IPS DF 19.7 (cell line): ENCODE measurements at places on chromosomes 16 and 17.

DNA sequence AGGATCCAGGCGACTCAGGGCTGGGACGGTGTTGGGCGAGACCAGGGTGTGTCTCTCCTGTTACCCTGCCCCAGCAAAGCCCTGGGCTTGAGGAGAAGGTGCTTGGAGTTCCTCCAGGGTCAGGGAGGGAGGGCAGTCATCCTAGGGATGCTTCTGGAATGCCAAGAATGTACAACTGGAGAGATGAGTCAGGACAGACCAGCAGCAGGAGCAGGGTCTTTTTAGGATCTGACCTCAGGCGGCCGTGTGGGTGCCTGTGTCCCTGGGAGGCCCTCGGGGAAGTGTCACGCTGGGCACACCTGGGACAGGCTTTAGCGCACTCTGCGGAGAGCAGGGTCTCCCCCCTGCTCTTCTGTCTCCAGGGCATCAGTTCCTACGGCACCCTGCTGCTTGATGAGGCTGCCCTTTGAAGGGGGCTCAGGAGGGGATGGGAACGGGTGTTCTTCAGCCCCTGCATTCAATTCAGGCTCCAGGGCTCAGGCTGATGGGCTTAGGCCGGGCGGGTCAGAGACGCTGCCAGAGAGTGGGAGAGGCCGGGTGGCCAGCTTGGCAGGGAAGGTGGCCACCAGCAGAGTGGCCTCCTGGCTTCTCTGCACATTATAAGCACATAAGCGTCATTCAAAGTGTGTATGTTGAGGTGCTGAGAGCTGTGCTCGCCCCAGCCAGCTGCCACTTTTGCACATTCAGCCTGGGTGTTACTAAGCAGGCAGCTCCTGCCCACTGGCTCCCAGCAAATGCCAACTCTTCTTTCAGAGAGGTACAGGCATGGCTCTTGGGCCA is 8.4 kb upstream of the MTSS2 start:
- peak; percentile 77 for DNase-seq

DNA sequence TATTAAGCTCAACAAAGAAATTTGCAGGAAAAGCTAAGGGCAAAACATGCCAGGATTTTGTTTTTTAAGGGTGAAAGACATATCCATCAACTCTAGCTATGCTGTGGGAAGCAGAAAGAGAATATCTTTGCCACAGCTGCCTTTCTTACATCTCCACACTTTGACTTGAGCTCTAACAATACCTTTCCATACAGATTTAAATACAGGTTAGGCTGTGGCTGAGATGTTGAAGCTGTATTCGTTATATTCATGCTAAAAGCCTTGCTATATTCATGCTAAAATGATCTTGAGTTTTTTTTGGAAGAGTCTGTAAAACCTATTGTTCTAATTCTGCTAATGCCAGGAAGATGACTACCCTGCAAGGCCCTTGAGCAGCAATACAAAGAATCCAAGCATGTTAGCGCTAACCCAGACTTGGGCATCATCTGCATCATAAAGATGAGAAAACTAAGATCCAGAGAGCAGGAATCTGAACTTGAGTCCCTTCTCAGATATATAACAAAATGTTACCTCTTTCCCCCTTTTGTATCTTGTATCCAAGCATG is 204.8 kb upstream of the C17orf78 start:
- DNase-seq: peak; percentile 12

DNA sequence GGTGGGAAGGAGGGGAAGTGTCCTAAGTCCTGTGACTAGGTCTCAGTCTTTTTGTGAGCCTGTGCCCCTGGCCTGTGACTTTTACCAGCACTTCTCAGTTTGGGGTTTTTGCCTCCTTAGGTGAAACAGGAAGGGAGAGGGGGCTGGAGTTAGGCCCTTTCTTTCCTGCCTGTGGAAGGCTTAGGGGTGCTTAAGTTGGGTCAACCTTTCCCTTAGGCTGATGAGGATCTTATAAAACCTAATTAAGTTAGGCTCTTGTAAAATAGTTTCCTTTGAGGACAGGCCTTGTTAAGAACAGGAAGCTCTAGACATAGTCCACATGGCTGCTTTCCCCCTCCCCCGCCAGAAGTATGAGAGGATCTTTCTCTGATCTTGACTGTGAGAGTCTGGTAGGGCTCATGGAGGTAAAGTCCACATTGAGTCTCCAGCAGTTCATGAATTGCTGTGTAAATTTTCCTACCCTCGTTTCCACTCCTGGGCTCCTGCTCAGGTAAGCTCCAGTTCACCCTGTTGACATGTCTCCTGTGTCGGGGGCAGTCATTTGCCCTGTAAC is 17.0 kb upstream of the DNASE1 start:
- no peak for DNase-seq

DNA sequence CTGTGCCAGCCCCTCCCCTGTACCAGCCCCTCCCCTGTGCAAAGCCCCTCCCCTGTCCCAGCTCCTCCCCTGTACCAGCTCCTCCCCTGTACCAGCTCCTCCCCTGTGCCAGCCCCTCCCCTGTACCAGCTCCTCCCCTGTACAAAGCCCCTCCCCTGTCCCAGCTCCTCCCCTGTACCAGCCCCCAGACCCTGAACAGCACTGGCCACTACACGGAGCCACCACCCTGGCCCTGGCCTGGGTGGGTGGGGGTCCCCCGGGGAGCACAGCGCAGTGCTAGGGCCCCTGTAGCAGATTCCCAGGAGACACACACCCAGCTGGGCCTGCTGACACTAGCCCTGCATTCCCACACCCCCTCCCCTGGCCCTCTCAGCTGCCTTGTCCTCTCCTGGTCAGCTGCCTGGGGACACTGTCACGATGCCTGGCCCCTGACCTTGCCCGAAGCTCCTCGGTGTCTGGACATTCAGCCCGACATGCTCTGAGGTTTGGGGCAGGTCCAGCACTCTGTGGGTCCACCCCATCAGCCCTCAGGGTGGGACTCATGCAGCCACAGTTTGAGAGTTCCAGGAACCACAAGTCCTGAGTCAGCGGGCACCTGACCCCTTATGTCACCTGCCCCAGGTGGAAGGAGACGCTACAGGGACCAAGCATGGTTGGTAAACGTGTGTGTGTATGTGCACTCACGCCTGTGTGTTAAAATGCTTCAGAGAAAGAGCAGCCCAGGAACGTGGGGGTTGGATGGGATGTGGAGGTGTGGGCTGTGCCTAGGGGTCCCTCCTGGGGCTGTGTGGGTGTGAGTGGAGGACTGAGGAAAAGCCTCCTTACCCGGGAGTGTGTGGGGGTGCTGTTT is 114.2 kb downstream of the METRNL start:
- no peak for DNase-seq

DNA sequence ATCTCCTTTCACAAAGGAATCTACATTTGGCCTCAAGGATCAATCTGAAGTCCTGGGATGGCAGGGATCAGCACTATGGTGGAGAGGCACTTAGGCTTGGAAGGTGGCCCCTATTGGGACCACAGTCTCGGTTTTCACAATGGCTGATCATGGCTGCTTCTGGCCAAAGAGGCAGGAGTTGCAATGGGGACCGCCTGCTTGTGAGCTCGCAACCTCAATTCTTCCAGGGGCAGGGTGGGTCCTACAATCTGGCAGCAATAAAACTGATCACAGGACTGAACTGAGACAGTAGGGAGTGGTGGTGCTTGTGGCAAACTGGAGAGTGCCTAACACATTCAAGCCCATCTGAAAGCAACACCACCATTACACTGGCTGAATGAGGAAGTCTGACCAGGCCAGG is 83.1 kb downstream of the NETO2 start:
- no peak for DNase-seq

DNA sequence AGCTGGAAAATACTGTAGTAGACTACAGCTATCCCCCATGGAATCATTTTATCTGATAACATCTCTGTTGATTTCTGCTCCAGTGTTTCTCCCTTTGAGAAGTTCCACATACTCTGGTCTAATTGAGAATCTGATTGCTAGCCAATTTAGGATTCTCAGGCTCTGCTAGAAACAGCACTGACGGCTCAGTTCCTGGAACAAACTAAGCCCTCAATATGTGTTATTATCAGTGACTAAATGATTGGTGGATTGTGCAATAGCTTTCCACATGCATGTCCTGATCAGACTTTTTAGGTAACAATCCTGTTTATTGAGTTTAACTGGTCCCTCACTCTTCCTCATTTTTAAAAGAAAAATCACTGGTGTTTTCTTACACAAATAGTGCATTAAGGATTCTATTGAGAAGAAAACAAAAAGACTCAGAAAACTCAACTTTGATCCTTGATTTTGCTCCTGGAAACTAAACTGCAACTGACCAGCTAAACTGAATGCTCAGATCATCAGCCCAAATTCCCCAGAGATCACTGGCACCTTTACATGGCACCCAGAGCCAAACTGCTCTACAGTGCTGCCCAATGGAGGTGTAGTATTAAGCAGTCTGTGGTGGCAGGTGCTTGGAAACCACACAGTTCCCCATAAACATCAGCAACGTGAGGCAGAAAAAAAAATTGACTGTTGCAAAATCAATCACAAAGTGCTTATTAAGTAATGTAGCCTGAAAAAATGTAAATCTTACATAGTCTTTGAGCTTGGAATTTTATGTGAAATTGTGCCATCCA is 423.7 kb downstream of the TOX3 start:
- DNase-seq: no peak

DNA sequence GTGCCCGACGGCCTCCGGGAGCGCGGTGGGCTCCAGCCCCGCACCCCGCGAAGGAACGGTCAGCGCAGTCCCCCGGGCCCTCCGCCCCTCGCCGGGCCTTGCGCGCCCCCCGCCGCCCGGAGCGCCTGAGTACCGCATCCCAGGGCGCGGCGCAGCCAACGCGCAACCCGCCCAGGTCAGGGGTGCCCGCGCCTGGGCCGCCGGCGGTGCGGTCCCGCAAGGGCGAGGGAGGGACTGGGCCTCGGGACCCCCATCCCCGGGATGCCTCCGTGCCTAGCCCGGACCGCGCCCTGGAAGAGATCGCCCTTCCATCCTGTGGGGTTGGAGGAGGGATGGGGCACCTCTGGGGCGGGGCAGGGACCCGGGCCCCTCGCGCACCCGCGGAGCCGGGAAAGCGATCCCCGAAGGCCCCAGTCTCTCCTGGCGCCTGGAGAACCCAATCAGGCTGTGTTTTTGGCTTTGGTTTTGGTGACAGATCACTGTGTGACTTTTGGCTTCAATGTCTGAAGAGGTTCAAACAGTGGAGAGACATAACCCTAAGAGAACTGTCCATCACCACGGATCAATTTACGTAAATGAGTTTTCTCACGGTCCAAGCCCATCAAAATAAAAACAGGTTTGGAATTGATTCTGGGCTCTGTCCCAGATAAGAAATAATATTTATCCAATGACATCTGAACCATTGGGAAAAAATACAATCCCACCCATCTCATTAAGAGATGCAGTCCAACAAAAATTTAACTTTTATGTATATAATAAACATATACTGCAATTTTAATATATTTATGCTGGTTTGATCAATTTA is 17.8 kb downstream of the ENPP7 start:
- DNase-seq: no peak

- DNase-seq: no peak
These were observed 696 bp upstream of the PSMC5 start for GRCh38 chr17:63826468-63827001.

GRCh38 chr16:69348222-69348621 is 3.4 kb downstream of the TMED6 start:
- DNase-seq: no peak

GRCh38 chr17:41060052-41060604 is at the start of gene KRTAP2-3:
Gene KRTAP2-3 (minus strand): TSS chr17:41060114. CDS start chr17:41060050, 64 bp downstream.
- DNase-seq: no peak

DNA sequence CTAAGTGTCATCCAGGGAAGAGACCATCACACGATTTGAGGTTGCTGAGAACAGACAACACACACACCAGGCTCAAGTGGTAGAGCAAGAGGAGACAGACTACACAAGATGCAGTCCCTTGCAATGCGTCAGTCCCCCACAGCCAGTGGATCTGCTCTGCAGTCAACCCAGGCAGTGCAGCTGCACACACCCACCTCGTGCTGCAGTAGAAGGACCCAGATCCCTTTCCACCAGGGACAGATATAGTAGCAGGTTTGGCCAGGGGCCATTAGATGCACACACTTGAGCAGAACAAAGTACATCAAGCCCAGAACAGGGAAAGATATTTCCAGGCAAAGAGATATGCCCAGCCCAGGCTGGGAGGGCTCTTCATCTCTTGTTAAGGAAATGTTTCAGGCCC is 112.9 kb downstream of the GRIN2A start:
- DNase-seq: no peak

DNA sequence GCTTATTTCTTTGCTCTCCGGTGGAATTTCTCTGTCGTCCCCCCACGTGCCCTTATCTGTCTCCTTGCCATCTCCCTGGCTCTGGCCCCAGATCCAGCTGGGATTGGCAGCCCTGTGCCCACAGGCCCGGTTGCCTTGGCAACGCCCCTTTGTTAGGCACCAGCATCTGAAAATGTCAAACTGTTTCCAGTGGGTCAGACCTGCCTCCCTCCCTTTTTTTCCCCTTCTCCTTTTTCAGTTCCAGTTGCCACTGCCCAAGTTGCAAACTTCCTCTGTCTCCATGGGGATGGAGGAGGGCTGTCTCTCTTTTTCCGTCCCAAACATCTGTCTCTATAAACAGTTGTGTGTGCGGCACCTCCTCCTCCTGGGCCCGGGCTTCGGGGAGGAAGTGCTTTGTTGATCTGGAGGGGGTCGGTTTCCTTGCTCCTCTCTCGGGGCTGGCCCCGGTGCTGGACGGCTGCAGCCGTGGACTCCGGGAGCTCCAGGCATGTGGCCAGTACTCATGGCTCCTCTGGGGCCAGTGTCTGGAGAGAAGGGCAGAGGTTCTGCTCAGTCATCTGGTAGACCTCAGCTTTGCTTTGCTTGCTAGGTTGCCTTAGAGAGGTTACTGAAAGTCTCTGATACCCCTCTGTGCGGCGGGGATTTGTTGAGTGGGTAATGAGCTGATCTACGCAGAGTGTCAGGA is 35.3 kb downstream of the SOCS3 start:
- no peak for DNase-seq

DNA sequence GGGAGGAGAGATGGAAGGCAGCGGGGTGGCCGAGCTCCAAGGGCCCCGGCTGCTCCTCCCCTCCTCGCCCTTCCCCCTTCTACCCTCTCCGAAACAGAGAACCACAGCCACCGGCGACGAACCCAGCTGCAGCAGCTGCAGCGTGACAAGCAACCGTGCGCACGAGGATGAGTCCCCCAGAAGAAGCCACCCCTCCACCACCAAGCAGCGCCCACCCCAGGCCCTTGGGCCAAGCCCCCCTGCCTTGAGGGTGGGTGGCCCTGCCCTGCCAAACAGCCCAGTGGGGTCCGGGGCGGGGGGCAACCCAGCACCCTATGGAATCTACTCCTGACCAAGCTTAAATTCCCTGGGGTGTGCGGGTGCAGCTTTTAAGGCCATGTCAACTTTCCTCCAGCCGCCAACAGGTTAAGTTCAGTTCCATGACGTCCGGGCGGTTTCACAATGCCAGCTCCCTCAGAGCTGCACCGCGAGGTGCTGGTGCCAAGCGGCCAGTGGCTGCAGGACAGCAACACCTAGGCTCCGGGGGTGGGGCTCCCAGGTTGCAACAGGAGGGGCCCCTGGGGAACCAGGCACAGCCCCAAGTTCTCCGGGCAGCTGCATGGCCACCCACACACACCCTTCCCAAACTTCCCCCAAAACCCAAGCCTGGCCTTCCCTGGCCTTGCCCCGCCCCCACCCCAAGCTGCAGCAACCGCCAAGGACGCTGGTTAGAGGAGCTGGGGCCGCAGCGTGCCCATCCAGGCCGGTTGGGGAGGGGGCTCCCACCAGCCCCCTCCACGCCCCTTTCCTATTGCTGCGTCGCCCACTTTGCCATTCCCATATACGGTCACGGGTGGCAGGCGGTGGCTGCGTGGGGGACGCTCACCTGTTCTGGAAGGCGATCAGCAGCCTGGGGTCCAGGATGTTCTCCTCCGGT is 2.0 kb downstream of the CBX4 start:
- no peak for DNase-seq
